NCI-H146 (cell line): ENCODE measurements at places on chromosomes 4 and X.

- DNase-seq, result no peak
These were observed 155.8 kb downstream of the HHIP start for GRCh38 chr4:144801731-144802130.

DNA sequence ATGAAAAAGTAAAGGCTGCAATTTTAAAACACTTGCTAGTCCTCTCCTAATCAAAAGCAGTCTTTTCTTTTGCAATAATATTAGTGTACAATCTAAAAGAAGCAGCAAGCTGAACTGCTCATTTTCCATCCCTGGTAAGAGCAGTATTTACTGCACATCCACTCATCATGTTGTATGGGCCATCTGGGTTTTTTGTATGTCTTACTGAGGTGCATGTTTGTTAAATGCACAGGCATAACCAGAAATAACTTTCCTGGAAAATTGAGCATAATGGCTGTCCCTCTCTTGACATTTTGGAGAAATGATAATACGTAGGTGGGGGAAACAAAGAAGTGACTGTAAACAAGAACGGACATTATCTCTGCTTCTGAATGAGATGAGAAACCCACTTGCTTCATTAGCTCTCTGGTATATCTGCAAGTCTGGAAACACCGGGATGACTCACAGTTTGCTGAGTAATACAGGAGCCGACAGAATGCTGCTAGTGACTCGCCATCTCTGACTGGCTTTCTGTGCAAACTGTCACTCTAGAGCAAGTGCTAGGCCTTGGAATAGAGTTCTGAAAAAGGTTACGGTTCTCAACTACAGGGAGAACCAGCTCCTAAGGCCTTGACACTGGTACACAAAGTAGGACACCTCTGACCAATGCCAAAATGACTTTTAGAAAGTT, 85.7 kb upstream of the MTM1 start:
- no peak for DNase-seq

- no peak for DNase-seq
These were observed 1.4 kb upstream of the MTHFD2L start for GRCh38 chr4:74156521-74156920.

GRCh38 chr4:185122681-185123345, 20.3 kb upstream of the SLC25A4 start:
- DNase-seq, result no peak

DNA sequence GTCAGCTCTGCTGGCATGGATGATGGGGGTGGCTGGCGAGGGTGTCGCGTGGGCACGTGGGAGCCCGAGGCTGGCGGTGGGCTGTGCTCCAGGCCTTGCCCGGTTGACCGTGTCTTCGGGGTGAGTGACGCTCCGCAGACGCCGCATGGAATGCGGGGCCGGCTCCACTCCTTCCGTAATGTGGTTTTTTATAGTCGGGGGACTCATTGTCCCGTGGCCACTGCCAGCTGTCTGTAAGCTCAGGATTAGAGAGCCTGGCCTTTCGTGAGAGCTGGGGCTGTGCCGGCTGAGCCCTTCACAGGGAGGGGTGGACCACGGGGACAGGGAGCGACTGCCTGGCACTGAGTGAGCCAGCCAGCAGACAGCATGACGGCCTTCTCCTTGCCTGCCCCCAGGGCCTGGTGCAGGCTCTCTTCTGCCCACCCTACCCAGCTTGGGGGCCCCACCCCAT, 20.4 kb downstream of the DOK7 start:
- DNase-seq, result no peak

- DNase-seq, result no peak
These were observed 70.7 kb downstream of the ANKRD50 start for GRCh38 chr4:124641715-124642381.
